Smooth muscle cell of the brain vasculature (primary cell): ENCODE measurements at places on chromosomes 2 and 18.

DNA sequence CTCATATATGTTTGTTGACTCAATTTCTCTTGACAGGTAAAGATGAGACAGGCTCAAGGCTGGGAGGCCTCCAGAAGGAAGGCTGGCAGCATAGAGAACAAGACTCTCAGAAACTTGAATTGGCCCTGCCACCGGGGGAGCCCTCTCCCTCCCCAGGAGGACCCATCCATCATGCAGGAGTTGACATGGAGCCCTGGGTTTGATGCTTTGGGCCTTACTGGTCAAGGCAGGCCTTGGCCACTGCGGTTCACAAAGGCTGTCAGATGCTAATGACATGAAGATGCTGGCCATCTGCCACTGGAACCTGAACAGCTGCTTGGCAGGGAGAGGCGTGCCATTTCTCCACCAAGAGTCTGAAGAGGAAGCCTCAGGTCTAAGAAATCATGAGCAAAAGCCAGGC is 193.6 kb downstream of the MTCL1 start:
- no peak for DNase-seq

- no peak for DNase-seq
These were observed 72.1 kb downstream of the UBE2E3 start for GRCh38 chr2:181052523-181052891.

DNA sequence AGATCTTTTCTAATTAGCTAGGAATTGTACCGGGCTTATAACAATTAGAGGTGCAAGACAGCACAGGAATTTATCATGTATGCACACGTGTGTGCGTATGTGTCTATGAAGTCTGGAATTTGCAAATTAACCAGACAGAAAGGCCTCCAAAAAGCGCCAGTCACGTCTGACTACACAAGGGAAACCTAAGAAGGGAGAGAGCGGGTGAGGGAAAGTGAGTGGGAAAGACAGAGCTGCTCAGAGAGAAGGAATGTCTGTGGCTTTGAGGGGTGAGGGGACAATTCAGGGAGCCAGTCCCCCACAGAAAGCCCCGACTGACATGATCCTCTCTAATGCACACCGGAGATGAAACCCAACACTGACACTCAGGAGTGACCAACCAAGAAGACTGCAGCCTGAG is 197.7 kb upstream of the SH3BP4 start:
- no peak for DNase-seq

- no peak for DNase-seq
These were observed 392.1 kb upstream of the RAB12 start for GRCh38 chr18:8217051-8217564.

DNA sequence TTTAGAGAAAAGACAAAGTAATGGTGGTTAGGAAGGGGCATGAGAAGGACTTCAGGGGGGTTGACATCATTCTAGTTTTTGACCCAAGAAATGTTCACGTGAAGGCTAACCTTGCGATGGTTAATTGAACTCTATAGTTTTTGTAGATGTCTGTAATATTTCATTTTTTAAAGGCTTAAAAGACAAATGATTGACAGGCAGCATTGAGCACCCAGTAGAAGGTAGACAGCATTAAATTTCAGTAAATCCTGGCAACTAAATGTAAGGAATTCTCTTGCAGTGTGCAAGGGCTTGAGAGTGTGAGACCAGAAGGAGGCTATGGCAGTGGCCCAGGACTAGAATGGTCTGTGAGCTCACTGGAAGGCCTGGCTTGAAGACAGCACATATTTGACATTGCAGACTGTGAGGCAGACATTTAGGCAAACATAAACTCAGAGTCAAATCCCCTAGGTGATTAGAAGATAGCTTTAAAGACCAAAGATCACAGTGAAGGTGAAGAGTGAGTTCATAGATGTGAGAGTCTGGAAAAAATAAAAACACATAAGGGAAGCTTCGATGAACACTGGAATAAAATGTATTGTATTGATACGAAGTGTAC is 100.1 kb upstream of the MAP4K4 start:
- DNase-seq, result no peak

DNA sequence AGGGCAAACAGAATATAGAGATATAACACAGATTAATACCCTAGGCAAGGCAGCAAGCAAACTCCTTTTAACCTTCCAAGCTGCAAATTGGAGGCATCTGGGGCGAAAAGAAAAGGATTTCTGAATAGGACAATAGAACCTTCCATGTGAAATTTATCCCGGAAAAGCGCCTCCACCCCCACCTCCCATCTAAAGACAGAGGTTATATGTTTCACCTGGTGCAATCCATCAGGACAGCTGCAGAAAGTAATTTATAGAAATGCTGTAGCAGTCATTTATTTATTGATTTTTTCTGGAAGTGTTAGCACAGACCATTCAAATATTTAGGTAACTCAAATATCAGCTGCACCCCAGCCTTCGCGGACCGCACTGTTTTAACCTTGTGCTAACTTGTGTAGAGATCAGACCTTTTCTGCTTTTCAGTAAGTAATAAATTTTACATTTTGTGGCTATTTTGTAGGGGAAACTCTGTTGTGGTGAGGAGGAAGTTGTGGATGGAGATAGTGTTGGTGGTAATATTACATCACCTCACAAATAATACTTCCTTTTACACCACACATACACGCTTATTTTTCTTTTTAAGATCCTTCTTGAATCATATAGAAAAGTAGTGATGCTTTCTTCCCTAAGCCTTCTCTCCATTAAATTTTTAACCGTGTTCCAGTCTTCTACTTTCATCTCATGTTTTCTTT is 919.3 kb upstream of the CDH2 start:
- DNase-seq, result no peak

GRCh38 chr2:242024751-242025355 is 155.3 kb downstream of the RTP5 start:
- no peak for DNase-seq

DNA sequence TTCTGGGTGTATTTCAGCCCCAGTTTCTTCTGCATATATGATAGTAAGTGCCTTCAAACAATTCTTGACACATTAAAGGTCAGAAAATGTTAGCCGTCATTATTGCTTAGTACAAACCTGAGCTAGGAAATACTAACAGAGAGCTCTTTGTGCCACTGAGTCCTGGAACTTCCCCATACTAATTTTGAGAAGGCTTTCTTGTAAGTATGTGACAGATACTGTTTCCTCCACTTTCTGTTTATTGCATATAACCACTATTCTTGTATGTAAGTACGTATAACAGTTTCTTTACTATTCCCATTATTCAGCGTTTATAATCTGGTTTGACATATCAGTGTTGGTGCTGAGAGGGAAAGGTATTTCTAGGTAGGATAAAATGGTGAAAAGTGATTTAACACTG is 9.8 kb downstream of the PPP1CB start:
- no peak for DNase-seq

DNA sequence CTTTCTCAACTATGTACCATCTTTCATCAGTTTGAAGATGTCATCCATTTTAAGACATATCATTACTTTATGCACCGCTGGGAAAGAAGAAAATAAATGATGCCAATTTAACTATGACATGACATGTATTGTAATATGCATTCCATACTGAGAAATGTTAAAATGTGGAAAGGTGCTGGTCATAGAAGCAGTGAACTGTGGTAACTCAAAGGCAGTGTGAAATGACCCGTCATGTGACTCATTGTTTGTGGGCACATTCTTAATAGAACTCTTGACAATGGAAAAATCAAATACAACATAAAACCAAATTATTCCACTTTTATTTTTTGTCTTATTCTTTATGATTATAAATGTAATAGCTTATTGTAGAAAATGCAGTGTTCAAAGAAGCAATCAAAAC is 455.0 kb upstream of the ST6GAL2 start:
- DNase-seq, result no peak

DNA sequence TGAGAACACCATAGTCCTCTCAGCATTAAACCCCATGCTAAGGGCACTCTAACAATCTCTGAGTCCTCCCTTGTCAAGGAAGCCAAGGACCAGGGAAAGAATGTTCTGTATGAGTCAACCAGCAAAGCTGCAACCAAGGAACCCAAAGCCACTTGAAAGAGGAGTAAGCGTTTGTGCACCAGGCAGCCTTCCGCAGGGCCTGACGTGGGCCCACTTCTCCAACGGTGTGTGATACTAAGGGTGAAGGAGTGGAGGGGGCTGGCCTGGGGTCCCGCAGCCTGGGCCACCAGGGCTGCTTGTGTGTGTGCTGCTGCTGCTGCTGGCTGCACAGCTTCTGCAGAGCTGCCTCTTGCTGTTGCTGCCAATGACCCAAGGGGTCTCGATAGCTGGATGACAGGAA is 30.1 kb upstream of the GALNT14 start:
- DNase-seq, result no peak

DNA sequence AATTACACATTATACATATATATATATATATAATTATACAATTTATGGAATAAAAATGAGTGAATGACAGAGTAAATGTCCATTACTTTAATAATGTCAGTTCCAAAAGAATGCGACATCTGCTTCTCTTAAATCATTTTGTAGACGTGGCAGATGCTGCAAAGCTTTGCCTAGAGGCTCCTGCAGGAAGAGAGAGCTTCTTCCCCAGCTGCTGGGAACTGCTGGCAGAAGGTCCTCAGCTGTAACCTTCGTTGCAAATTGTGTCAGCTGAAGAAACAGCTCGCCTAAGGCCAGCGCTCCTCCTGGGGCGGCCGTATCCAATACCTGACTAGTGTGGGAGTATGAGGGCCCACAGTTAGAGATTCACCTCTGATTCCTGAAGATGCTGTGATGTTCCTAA is 9.6 kb upstream of the THNSL2 start:
- no peak for DNase-seq

GRCh38 chr2:1968209-1968987 is 224.1 kb upstream of the PXDN start:
- no peak for DNase-seq

- DNase-seq, result peak; percentile 37
These were observed 96.7 kb downstream of the PMAIP1 start for GRCh38 chr18:59996370-59996966.

DNA sequence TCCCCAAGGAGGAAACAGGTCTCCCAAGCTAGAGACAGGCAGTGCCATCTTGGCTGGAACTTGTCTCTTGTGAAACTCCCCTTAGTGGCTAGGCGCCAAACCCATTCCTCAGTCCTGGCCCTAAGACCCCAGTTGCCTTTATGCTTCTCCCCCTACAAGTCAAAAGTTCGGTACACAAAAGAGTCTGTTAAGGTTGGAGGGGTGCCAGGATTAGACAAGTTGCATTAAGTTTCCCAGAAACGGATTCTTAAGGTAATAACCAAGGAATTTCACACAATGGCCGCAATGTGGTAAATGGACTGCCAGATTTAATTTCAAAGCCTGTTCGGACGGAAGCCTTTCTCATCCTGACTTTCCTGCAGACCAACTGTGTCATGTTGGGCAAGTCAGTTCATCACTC is 80.7 kb downstream of the CCBE1 start:
- no peak for DNase-seq

- no peak for DNase-seq
These were observed 222.5 kb downstream of the FAM210A start for GRCh38 chr18:13503836-13504235.

DNA sequence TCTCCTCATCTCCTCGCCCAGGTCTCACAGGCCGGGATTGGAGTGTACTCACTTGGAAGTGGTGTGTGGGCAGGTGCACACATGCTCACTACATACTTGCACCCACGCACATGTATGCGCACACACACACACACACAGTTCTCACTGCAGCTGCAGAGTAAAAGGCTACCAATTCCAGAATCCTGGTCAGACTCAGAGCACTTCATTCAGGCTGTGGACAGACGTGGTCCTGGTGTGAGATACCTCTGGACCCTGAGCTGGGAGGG is 19.4 kb downstream of the CELF4 start:
- no peak for DNase-seq

DNA sequence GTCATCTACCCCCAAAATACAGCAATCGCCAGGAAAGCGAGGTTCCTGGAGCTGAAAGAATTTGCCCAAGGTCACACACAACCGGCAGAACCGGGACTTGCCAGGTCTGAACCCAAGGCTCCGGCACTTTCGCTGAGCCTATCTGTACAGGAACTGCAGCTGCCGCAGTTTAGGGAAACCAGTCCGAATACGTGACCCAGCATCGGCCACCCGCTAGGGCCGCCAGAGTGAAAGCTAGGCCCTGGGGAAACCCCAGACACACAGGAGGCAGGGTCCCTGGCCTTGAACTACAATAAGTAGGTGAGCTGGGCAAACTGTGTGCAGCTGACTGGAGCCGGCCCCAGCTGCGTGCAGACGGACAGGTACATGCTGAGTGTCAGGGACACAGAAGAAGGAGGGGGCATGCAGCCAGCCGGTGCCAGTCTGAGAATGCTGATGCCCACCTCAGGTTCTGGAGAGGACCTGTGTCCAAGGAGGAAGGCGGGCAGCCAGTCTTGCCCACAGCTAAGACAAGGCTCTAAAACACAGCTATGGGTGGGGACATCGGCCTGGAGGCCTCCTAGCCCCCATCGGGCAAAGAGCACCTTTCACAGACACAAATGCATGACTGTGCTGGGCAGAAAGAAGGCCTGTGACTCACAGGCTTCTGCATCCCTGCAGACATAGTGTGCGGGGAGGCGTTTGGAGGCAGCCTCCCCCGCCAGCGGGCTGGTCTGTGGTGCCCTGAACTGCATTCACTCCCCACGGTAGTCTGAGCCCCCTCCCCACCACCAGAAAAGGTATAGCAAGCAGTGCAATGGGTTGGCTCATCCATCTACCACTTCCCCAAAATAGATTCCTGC is 107.4 kb upstream of the ID2 start:
- no peak for DNase-seq

- no peak for DNase-seq
These were observed 188.9 kb downstream of the C1D start for GRCh38 chr2:67873916-67874315.

DNA sequence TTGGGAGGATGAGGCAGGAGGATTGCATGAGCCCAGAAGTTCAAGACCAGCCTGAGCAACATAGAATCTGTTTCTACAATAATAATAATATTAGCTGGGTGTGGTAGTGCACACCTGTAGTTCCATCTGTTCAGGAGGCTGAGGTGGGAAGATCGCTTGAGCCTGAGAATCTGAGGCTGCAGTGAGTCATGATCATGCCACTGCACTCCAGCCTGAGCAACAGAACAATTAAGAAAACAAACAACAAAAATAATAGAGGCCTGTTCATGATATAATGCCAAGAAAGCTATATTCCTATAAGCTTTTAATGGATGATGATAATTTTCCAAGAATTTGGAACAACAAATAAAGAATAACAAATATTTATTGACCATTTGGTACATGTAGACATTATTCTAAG is 6.9 kb upstream of the CCBE1 start:
- DNase-seq, result no peak
